ENCODE measurements at places on chromosomes 2 and 18.

DNA sequence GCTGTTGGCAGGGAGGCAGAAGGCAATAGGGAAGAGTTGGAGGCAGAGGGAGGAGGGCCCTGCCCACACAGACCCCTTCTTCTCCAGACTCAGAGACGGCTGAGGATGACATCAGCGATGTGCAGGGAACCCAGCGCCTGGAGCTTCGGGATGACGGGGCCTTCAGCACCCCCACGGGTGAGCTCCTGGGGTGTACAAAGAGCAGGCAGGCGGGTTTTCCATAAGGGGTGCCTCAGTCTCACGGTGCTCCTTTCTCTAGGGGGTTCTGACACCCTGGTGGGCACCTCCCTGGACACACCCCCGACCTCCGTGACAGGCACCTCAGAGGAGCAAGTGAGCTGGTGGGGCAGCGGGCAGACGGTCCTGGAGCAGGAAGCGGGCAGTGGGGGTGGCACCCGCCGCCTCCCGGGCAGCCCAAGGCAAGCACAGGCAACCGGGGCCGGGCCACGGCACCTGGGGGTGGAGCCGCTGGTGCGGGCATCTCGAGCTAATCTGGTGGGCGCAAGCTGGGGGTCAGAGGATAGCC lies 10.0 kb downstream of the SPEG start:
- DNase-seq = no peak

- DNase-seq = no peak
Measured at GRCh38 chr2:234706086-234706485, 209.2 kb upstream of the ARL4C start.

DNA sequence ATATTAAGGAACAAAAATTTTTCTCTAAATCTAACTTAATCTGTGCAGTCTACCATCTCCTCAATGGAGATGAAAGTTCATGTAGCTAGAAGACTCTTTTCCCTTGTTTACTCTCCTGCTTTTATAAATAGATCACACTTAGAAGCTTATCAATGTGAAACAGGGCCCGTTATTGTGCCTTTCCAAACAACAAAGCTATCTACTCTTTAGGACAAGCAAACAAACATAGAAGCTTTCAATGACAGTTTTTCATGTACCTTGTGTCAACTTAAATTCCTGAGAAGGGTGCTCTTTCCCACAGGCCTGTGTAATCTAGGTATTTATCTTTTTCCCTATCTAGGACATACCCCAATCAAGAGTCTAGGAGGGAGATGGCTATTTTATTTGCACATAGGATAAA lies 247.8 kb upstream of the CWC22 start:
- DNase-seq = no peak

DNA sequence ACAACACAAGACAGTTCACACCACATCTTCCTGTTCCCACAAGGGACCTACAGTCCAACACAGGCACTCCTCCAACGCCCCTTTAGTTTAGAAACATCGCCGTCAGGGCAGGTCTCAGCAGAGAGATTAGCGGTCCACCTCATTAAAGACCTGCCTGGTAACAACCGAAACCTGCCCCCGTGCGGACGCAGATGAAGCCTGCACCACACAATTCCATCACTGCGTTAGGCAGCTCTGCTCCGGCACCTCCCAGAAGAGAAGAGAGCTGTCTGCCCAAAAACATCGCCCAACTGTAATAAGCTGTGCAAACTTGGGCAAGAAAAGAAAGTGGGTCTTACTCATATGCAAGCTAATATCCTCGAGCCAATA lies 32.7 kb downstream of the ZNF516 start:
- no peak for DNase-seq

DNA sequence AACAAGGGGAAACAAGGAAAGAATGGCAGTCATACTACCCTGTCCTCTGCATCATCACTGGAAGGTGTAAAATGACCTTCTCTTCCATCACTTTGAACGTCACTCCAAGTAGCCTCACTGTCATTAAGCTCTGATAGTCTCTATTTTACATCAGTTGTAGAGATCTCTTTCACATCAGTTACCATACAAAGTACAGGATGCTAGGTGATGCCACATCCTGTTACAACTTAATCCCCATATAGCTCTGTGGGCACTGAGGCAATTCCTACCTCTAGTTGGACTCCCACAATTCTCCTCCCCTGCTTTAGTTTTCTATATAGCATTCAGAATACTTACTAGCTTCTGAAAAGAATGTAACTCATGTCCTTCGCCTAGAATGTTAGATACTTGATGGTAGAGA lies 55.1 kb upstream of the TTC27 start:
- no peak for DNase-seq

DNA sequence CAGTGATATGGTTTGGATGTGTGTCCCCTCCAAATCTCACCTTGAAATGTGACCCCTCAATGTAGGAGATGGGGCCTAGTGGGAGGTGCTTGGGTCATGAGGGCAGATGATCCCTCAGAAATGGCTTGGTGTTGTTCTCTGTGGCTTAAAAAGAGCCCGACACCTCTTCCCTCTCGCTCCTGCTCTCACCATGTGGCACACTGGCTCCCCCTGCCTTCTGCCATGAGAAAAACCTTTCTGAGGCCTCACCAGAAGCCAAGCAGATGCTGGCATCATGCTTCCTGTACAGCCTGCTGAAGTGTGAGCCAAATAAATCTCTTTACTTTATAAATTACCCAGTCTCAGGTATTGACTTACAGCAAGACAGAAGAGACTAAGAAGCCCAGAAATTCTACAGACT lies 357.1 kb downstream of the NRXN1 start:
- DNase-seq = no peak

DNA sequence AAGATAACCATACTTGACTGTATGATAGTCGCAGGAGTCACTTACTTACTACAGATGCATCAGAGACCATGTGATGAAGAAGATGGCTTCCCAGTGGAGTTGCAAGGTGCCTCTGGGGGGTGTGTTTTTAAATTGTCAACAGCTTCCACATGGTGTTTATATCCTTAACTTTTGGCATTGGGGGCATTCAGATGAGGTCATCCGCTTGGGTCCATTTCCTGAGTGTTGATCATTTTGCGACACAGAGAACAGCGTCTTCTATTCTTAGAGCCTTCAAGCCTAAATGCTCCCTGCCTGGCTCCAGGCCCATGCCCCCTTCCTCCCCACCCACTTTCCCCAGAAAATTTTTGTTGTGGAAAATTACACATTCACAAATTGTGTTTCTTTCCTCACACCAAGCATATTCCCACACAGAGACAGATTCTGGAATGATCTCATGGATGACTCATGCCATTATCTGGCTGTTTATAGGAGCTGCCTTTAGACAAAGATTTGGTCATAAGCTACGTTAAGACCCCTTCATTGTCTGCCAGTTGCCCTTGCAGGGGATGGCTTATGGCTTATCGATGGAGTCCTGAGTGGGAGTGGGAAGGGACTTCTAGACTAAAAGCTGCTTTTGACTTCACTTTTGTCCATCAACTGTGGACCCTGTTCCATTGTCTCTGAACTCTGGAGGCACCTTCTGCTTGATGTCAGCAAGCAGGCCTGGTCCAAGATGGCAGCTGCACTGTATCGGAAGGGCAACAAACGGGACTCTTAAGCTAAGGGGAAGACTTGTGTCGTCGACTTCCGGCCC lies 91.8 kb downstream of the CABLES1 start:
- DNase-seq = no peak

DNA sequence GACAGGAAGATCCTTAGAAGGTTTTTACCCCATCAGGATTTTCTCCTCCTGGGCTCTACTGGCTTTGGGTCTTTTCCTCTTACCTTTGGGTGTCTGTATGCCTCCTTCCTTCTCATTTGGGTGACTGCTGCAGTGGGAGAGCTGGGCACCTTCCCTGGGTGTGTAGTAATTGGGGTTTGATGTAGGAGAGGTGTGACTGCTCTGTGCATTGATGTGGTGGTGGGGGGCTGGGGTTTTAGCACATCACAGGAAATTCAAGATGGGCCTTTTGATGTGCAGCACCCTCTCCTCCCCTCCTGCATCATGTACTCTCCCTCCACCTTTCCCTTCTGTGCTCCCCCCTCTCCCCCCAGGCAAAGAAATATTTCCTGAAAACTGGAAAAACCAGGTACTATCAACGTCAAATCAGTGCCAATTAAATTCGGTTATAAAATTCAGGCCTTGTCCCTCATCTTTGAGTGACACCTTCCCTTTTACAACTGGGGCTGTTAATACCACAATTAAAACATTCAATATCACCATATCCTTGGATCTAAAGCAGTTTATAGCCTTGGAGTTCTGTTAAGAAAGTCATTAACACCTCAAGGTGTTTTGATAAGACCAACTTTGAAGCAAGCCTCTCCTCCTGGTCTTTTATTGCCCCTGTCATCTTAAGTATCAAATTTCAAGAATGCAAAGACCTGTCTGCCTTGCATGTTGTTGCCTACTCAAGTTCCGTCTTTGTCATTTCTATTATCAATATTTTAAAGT lies 23.3 kb downstream of the EDAR start:
- DNase-seq = no peak

- DNase-seq = no peak
Measured at GRCh38 chr18:4224031-4224704, 230.9 kb downstream of the DLGAP1 start.

DNA sequence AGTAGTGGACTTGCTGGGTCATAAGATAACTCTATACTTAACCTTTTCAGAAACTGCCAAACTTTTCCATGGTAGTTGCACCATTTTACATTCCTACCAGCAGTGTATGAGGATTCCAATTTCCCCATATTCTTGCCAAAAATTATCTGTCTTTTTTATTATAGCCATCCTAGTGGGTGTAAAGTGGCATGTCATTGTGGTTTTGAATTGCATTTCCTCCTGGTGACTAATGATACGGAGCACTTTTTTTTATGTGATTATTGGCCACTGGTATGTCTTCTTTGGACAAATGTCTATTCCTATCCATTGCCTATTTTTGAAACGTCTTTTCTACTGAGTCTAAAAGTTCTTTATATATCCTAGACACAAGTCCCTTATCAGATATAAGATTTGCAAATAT lies 44.3 kb downstream of the CACNB4 start:
- peak; percentile 95 for DNase-seq

DNA sequence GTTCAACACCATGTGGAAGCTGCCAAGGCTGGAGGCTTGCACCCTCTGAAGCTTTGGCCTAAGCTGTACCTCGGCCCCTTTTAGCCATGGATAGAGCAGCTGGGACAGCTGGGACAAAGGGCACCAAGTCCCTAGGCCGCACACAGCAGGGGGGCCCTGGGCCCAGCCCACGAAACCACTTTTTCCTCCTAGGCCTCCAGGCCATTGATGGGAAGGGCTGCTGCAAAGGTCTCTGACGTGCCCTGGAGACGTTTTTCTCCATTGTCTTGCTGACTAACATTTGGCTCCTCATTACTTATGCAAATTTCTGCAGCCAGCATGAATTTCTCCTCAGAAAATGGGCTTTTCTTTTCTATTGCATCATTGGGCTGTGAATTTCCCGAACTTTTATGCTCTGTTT lies 13.7 kb downstream of the RAPGEF4 start:
- no peak for DNase-seq

DNA sequence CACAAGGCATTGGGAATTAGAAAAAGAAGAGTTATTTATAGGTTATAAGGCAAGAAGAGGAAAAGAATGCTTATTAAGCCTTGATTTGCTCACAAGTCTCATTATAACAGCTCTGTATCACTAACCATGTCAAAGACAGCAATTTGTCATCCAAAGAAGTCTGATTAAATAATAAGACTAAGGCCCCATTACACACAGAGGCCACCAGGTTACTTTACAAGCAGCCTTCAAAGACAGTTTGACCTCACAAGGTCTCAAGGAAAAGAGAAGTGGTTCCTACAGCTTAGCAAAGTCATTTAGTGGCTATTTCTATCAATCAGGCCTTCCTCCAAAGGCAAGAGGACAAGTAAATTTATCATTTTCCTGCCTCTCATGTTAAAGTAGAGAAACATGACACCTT lies 188.5 kb downstream of the MBD2 start:
- no peak for DNase-seq

- no peak for DNase-seq
Measured at GRCh38 chr2:64838817-64839216, 150.4 kb upstream of the SLC1A4 start.

GRCh38 chr2:145012214-145012670 lies 492.3 kb upstream of the ZEB2 start:
- DNase-seq = no peak

GRCh38 chr2:132374551-132374950 lies 42.1 kb upstream of the GPR39 start:
- no peak for DNase-seq

- no peak for DNase-seq
Measured at GRCh38 chr2:237626813-237627440, 460 bp upstream of the LRRFIP1 start.

DNA sequence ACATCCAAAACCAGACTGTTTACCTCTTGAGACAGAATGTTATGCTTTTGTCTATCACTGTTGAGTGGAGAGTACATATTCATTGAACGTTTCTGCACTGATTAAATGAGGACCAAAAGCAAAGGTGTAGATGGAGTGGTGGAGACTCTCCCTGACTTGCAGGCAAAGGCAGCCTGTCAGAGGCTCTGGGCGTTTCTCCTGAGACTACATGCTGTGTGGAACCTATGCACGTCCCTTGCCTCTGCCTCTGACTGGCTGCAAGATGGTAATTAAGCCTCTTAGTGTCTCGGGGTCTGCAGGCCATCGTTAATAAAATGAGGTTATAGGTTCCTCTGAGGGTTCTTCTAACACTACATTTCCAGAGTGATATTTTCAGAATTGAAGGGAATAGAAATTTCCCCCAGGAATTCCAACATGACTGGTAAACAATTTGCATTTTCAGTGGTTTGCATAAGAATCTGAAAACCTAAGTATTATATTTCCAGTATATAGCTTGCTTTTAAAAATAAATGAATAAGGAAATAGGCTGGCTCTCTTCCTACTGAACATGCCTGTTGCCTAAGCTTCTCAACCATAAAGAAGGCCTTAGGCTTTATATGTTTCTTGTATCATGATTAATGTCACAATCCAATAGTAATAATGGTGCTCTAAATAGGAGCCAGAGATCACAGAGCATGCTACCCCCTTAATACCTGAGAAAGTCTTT lies 107.4 kb downstream of the FTCDNL1 start:
- DNase-seq = no peak

DNA sequence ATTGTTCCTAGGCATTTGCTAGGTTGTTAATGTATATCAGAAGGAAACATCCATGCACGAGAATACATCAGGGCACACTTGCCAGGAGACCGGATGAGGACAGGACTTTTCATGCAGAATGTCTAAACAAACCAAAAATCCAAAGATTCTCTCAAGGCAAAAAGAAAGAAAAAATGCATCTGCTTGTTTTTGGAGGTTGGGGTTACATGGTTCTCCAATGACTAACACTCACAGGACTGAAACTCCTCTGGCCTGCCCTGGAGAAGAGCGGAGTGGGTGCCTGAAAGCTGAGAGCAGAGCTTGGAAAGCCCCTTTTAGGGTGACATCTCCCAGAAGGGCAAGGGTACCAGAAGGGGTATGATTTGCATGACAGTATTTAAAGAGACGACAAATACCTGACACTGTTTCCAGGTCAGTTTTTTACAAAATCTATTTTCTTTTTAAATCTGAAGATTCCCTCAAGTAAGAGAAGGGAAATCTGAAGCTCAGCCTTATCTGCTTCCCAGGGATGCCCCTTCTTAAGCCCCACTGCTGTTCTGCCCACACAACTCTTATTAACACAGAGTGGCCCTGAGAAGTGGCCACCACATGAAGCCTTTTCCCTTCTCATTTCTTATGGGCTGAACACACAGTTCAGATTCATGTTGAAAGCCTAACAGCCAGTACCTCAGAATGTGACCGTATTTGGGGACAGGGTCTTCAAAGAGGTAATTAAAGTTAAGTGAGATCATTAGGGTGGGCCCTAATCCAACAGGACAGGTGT lies 216.4 kb downstream of the STK39 start:
- DNase-seq = no peak

GRCh38 chr2:16494836-16495508 lies 170.7 kb downstream of the CYRIA start:
- DNase-seq = no peak

- DNase-seq = no peak
Measured at GRCh38 chr18:75529394-75529793, 101.9 kb upstream of the SMIM21 start.

Data from common myeloid progenitor, CD34-positive (primary cell).